ENCODE measurements at places on chromosomes 3 and 15. TPM values are rescaled to one million over a fixed set of nuclear protein-coding genes. Genes with fewer than 3 reads are reported as not detected.

DNA sequence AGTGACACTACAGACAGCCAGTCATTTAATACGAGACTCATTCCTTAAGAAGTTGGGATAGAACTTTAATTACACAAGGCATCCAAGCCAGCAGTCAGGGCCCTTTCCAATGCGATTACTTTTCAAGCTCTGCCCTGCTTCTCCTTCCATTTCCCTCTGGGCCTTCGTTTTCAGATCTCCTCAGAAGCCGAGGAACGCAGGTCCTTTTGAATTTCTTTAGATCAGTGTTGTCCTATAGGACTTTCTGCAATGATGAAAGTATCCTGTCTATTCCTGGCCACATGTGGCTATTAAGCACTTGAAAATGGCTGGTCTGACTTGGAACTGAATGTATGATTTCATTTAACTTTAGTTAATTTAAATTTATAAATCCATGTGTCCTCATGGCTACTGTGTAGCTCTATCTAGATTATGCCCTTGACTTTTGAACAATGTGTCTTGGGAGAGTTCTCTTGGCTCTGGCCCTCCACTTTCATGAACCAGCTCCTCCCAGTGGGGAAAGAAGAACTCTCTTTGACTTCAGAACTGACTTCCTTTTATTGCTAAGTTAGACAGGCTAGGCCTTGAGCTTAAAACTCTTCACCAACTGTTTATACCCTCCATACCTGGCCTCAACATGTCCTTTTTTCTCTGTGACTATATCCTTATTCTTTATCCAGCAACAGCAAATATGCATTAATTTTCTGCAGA lies 22.6 kb downstream of the TGFBR2 start:
- peaks cover 32% of the 10 kb centered on the region for H3K4me1 ChIP-seq
- H3K4me3 ChIP-seq = no peak overlapping the region
- H3K27me3 ChIP-seq = no peaks in the 10 kb centered on the region
- no peaks in the 10 kb centered on the region for H3K36me3 ChIP-seq

GRCh38 chr3:58495101-58495500 lies 3.2 kb downstream of the KCTD6 start:
- H3K27ac ChIP-seq = no peak overlapping the region
- no peaks in the 10 kb centered on the region for H3K27me3 ChIP-seq
- H3K4me1 ChIP-seq = peaks cover 30% of the 10 kb centered on the region
- no peak for DNase-seq

DNA sequence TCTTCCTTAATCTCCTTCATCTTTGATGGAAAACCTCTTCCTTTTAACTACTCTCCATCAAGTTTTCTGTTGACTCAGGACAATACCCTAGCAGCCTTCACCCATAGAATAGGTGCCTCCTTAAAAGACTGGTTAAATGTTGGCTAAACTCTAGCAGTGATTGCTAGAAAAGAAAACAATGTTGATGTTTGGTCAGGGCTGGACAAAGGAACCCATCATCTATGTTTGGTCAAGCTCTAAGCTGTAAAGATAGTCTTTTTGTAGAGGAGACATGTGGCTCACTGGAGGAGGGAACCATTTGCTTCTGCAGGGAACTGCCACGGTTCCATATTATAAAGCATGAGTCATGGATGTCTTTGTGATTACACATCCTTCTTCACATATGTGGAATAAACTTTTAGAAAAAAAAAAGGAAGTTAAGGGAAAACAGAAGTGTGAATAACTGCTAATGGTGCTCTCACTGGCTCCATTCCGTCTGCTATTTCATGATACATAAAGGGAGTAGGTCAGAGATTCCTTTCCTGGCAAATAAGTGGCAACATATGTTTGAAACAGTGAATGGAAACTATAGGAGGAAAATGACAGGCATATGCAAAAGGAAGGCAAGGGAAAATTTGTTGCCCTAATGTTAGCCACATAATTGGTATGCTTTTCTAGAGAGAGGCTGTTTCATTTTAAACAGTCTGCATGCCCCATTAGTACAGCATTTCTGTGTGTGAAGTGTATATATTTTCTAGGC lies 78.2 kb downstream of the CMSS1 start:
- H3K36me3 ChIP-seq = no peaks in the 10 kb centered on the region
- H3K4me1 ChIP-seq = no peaks in the 10 kb centered on the region
- H3K27me3 ChIP-seq = no peaks in the 10 kb centered on the region
- no peak for DNase-seq
- H3K27ac ChIP-seq = no peak overlapping the region

- no peaks in the 10 kb centered on the region for H3K36me3 ChIP-seq
- H3K4me1 ChIP-seq = no peaks in the 10 kb centered on the region
- no peaks in the 10 kb centered on the region for H3K27me3 ChIP-seq
- no peak overlapping the region for H3K27ac ChIP-seq
- no peak for DNase-seq
- no peak overlapping the region for H3K4me3 ChIP-seq
Observed at GRCh38 chr3:168517249-168518071, 421.7 kb upstream of the GOLIM4 start.

GRCh38 chr3:42659451-42660130 lies 6.1 kb downstream of the ZBTB47 start:
- no peak overlapping the region for H3K4me3 ChIP-seq
- no peaks in the 10 kb centered on the region for H3K27me3 ChIP-seq
- DNase-seq = no peak
- no peak overlapping the region for H3K27ac ChIP-seq
- no peaks in the 10 kb centered on the region for H3K36me3 ChIP-seq

The NMB gene
- 11.8 TPM for total RNA-seq

DNA sequence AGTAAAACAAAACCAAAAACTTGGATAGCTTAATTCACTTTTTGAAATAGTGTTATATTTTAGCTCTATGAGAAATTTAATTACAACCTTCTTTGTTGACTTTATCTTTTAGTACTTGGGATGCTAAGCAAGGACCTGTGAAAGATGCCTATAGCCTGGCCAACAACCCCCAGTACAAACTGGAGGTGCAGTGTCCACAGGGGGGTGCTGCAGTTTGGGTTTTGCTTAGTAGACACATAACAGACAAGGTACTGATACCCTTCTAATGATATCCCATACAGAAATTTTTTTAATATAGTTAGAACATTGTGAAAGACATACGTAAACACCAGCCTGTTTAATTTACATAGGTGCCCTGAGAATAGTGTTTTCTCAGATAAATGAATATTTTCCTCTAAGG lies 35.3 kb downstream of the CAPN7 start:
- no peaks in the 10 kb centered on the region for H3K4me1 ChIP-seq
- no peak overlapping the region for H3K4me3 ChIP-seq
- no peak for DNase-seq
- no peaks in the 10 kb centered on the region for H3K27me3 ChIP-seq

DNA sequence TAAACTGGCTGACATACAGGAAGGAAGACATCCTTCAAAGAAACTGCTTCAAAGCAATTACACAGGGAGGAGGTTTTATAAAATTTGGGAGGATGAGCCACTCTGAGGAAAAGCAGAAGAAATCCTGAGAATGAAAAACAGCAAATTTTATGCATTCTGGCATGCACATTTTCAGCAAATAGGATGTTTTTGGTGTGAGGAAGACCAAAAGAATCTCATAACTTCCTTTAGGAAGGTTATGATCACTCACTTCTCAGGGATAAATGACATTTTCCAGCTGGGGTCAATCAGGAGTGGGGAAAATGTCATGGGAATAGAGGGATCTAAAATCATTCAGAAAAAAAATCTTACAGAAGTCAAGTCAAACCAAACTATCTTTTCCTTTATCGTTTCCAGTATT lies 371.7 kb upstream of the CNTN6 start:
- H3K4me1 ChIP-seq = no peaks in the 10 kb centered on the region
- no peaks in the 10 kb centered on the region for H3K27me3 ChIP-seq

- no peak overlapping the region for H3K4me3 ChIP-seq
- peaks cover 71% of the 10 kb centered on the region for H3K4me1 ChIP-seq
- H3K36me3 ChIP-seq = no peaks in the 10 kb centered on the region
Observed at GRCh38 chr3:46932455-46933225, 43.9 kb downstream of the CCDC12 start.

The BTLA gene
- total RNA-seq = 3.2 TPM

The COL6A5 gene
- 0.41 TPM for total RNA-seq

DNA sequence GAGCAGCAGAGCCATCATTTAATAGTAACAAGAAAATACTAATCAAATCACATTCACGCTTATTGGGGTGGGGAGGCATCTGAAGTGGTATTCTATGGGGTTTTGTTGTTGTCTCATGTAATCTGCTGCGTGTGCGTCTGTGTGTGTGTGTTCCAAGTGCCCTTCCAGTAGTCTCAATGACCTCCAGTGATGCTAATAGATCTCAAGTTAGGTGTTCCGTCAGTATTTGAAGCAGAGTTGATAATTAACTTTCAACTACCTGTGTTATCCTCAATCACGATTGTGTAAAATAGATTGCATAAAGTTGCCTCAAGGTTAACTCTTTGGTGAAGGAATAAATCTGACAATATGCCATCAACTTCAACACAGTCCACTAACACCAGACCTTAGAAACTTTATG lies 375.0 kb downstream of the MECOM start:
- H3K4me3 ChIP-seq = no peak overlapping the region
- DNase-seq = no peak
- peak overlapping the region; percentile 81 for H3K27ac ChIP-seq

The KNG1 gene
- total RNA-seq = 8.7 TPM

The LRRC31 gene
- total RNA-seq = 0.76 TPM

DNA sequence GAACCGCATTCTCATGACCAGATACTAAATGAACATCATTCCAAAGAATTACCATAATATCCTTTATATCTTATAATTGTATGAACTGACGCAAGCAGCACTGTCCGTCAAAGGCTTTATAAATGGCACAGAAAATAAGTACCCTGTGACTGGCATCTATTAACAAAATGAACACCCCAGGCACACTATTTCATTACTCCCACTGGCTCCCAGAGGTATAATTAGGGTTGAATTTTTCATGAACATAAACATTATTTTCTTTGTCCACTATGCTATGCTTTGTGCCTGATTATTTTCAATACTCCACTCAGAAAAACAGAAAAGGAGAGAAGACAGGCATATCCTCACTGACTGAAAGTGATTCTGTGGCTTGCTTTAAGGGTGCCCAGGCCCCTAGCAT lies 71.1 kb downstream of the LYZL4 start:
- H3K27me3 ChIP-seq = no peaks in the 10 kb centered on the region
- no peaks in the 10 kb centered on the region for H3K36me3 ChIP-seq
- no peak overlapping the region for H3K4me3 ChIP-seq
- H3K4me1 ChIP-seq = no peaks in the 10 kb centered on the region
- no peak for DNase-seq
- H3K27ac ChIP-seq = no peak overlapping the region

GRCh38 chr3:168066882-168067281 lies 28.8 kb downstream of the GOLIM4 start:
- H3K4me3 ChIP-seq = no peak overlapping the region
- H3K27ac ChIP-seq = no peak overlapping the region
- no peaks in the 10 kb centered on the region for H3K27me3 ChIP-seq
- no peaks in the 10 kb centered on the region for H3K4me1 ChIP-seq
- no peaks in the 10 kb centered on the region for H3K36me3 ChIP-seq
- no peak for DNase-seq

GRCh38 chr3:148584438-148584837 lies 113.3 kb upstream of the AGTR1 start:
- DNase-seq = peak; percentile 16
- H3K36me3 ChIP-seq = no peaks in the 10 kb centered on the region
- H3K4me1 ChIP-seq = no peaks in the 10 kb centered on the region
- no peak overlapping the region for H3K27ac ChIP-seq
- H3K27me3 ChIP-seq = no peaks in the 10 kb centered on the region

The IQCF5 gene
- not detected for total RNA-seq

The TRPM1 gene
- not detected for total RNA-seq

GRCh38 chr15:72967811-72968530 lies 84.3 kb upstream of the NEO1 start:
- H3K27ac ChIP-seq = no peak overlapping the region
- peak; percentile 29 for DNase-seq
- no peaks in the 10 kb centered on the region for H3K36me3 ChIP-seq
- no peaks in the 10 kb centered on the region for H3K27me3 ChIP-seq

- no peaks in the 10 kb centered on the region for H3K4me1 ChIP-seq
- no peak overlapping the region for H3K27ac ChIP-seq
- no peaks in the 10 kb centered on the region for H3K36me3 ChIP-seq
Observed at GRCh38 chr3:108093616-108094015, 2.8 kb upstream of the CD47 start.

GRCh38 chr15:100341239-100341749 lies 481 bp downstream of the ADAMTS17 start:
- peak; percentile 29 for DNase-seq
- H3K27ac ChIP-seq = peak overlapping the region; percentile 67
- H3K36me3 ChIP-seq = no peaks in the 10 kb centered on the region
- H3K27me3 ChIP-seq = peaks cover 12% of the 10 kb centered on the region
- H3K4me1 ChIP-seq = no peaks in the 10 kb centered on the region
- H3K4me3 ChIP-seq = peak overlapping the region; percentile 60

DNA sequence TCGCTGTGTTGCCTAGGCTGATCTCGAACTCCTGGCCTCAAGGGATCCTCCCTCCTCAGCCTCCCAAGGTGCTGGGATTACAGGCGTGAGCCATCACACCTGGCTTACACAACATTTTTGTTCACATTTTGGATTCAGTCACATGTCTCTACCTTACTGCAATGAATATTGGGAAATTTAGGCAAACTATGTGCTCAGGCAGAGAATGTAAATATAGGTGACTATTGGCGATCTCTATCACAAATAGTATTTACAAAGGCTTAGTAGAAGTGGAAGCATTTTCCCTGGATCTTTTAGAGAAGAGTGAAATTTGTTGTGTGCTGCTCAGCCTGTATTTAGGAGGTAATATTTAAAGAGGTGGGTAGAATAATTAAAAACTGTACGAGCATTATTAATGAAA lies 20.7 kb downstream of the SCAANT1 start:
- H3K27me3 ChIP-seq = no peaks in the 10 kb centered on the region
- H3K27ac ChIP-seq = no peak overlapping the region
- H3K4me1 ChIP-seq = peaks cover 2% of the 10 kb centered on the region
- DNase-seq = no peak

The SIAH2 gene
- 24.6 TPM for total RNA-seq

The CEP97 gene
- total RNA-seq = 7.5 TPM

The TP63 gene
- 1.1 TPM for total RNA-seq

- H3K27me3 ChIP-seq = no peaks in the 10 kb centered on the region
- no peak for DNase-seq
- H3K36me3 ChIP-seq = no peaks in the 10 kb centered on the region
- H3K4me1 ChIP-seq = no peaks in the 10 kb centered on the region
Observed at GRCh38 chr3:191244242-191244867, 45.3 kb downstream of the OSTN start.

The RTP1 gene
- not detected for total RNA-seq

The CCNB2 gene
- 0.94 TPM for total RNA-seq

The OR5K2 gene
- total RNA-seq = not detected
